ENCODE measurements at places on chromosomes 6 and 20.

DNA sequence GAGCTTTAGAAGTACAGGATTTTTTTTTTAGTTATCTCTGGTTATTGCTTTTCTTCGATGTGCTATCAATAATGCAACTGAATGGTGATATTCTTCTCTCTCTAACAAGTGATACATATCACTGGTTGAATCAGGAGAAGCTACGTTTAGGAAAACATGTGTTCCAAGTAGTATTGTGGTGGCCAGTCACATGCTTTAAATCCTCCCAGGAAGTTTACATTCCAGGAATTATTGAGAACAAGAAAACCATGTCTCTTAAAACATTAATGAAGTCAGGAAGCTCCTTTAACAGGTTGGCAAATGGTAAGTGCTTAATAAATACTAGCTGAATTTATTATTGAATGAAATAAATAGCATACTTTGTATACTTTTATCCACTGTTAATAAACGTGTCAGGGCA lies 371.1 kb downstream of the BCKDHB start:
- no peak for DNase-seq

DNA sequence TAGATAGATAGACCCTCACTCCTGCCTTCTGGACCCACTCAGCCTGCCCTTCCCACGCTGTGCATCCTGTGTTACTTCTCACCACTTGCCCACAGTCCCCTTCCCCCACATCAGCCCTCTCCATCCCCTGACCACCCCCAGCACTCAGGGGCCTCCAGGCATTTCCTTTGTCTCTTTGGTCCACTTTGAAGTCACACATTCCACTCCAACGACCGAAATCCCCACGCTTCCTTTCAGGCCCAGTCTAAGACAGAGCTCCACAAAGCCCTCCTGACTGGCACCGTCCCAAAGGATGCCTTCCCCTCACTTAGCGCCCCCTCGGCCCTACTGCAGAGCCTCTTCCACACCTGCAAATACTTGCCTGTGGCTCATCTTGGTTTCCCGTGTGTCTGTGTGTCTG lies 83.8 kb downstream of the FOXF2 start:
- DNase-seq: no peak

GRCh38 chr6:90676516-90677300 lies 89.8 kb upstream of the MAP3K7 start:
- DNase-seq: no peak

DNA sequence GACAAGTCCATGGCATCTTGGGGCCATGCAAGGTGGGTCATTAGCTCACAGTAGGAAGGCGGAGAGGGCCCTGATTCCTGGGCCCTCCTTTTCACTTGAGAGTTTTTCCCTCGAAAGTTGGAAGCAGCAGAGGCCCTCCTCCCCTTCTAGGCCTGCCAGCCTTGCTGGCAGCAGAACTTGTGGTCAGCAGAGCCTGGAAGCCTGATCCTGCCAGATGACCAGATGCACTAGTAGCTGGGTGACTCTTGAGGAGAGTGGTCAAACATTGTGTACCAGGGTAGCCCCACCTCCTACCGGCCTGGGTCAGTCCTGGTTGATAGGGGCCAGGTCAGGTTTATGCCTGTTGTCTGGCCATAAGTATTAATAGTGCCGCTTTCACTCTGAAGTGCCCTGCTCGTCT lies 3.8 kb upstream of the HMGA1 start:
- DNase-seq: no peak
